ENCODE measurements at places on chromosomes 11 and 22.

GRCh38 chr22:28025333-28025732 is 106.3 kb upstream of the PITPNB start:
- DNase-seq = no peak

- no peak for DNase-seq
Measured at GRCh38 chr11:121754598-121754997, 301.8 kb upstream of the SORL1-AS1 start.

DNA sequence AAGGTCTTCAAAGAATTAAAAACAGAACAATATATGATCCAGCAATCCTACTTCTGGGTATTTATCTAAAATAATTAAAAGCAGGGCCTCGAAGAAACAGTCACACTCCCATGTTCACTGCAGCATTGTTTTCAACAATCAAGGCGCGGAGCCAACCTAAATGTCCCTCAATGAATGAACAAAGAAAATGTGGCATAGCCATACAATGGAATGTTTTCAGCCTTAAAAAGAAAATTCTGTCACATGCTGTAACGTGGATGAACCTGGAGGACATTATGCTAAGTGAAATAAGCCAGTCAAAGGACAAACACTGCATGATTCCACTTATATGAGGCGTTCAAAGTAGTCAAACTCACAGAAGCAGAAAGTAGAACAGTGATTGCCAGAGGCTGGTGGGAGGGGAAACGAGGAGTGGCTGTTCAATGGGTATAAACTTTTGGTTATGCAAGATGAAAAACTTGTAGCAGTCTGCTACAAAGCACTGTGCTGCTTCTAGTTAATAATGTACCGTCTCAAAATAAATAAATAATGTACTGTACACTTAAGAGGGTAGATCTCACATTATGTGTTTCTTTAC is 41.2 kb downstream of the SNX19 start:
- no peak for DNase-seq

DNA sequence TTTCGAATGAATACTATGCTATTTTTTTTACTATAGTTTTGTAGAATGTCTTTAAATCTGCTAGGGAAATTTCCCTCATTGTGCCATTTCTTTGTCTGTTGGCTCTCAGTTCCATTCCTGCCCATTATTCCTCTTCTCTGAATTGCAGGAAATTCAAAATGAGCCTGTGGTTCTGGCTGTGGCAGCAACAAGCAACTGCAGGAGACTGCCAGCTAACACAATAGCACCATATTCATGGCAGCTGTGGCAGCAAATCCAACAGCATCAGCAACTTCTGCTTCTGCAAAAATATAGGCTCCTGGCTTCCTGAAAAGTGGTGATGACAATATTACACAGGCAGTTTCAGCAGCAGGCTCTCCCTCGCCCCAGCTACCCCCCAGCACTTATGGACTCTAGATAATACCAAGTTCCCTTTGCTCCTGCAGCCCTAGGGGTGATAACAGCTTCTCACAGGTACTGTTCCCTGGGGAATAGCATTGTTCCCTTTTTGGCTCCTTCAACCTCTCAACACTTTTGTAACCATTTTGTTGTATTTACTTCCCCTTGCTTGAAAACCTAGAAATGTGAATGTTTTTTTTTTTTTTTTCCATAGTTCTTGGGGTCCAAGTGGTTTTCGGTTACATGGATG is 9.3 kb downstream of the PATE4 start:
- DNase-seq = no peak

DNA sequence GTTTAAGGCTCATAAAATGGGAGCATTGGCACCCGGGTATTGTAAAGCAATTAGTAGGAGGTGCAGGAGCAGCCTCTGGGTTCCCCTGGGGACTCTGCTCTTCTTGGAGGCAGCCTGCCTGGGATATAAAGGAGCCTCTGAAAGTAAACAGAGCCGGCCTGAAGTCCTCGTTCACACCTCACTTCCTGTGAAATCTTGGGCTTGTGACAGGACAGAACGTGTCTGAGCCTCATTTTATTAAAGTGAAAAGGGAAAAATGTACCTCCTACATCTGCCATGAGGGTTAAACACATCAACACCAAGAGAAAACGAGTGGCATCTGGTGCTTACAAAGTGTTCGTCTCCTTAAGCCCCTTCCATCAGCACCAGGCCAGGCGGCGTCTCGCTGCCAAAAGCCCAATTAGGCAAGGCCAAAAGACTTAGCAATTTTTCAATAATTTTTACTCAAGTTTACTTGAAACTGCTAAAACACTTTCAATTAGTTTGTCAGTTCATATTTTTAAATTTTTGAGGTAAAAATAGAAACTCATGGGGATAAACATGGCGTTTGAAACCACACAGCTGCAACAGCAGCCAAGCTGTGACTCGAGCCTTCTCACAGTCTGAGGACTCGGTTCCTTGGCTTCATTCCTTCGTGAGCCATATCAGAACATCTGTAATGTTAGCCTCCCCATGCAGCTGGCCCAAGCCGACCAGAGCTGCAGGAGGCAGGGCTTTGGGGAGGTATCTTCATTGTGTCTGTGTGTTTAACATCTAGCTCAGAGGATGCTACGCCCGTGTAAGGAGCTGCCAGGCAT is 33.6 kb downstream of the MAP6 start:
- no peak for DNase-seq

- no peak for DNase-seq
Measured at GRCh38 chr11:130603335-130603906, 155.0 kb downstream of the ADAMTS15 start.

GRCh38 chr11:102559839-102560238 is 29.3 kb upstream of the MMP7 start:
- no peak for DNase-seq

DNA sequence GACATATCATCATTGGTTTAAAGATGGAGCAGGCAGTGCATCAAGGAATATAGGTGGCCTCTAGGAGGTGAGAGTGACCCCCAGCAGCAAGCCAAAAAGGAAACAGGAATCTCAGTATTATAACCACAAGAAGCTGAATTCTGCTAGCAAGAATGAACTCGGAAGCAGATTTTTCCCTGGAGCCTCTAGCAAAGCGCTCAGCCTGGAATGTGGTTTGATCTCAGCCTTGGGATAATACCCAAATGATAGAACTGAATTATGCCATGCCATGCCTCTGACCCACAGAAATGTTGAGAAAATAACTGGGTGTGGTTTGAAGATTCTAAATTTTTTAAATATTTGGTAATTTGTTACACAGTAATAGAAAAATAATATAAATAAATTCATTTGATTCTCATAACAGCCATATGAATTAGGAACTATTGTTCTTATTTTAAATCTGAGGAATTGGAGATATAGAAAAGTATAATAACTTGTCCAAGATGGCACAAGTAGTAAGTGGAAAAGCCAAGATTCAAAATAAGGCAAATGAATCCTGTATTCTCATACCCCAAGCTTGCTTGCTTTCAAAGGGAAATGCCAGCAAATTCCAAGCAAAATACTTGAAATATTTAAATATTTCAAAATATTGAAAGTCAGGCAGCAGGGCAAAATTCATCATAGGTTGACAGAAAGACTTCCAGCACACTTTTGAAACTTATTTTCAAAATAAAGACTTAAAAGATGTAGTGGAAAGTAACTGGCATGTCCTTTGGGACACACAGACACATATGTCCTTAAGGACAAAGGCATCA is 567.4 kb downstream of the KCNA4 start:
- DNase-seq = no peak

Measured in activated naive CD4-positive, alpha-beta T cell (primary cell).